ENCODE measurements at places on chromosomes 1 and 21.

GRCh38 chr1:51025374-51025773 is 55.3 kb downstream of the CDKN2C start:
- DNase-seq = no peak

DNA sequence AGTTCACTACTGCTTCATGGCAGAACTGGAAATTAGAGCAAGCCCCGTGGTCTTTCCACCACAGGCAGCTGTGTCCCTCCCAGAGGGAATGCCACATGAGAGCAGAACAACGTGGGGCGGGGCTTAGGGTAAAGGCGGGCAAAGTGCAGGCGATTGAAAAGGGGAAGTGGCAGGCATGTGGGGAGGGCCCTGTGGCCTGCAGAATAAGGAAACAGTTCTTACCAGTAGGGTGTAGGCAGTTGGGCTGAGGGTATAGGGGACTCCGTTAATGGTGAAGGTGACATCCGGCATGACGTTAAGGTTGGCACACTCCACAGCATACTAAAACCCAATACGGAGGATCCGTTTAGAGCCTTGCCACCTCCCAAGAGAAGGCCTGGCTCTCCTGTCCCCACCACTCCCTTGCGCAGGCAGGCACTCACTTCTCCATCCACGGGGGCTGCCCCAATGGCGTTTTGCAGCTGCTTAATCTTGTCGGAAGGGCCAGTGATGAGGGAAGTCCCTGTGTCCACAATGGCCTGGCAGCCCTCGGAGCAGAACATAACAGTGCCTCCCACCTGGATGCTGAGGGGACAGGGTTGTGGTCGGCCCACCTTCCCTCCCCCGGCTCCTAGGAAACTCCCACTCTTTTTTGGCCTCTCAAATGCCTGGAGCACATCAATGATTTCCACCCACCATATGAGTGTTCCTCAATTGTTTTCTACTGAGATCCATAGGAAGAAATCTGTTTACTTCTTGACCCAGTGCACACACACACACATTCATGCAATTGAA is 9.1 kb upstream of the RAB7B start:
- peak; percentile 47 for DNase-seq

GRCh38 chr1:56898005-56898373 is 43.4 kb downstream of the C8A start:
- no peak for DNase-seq

DNA sequence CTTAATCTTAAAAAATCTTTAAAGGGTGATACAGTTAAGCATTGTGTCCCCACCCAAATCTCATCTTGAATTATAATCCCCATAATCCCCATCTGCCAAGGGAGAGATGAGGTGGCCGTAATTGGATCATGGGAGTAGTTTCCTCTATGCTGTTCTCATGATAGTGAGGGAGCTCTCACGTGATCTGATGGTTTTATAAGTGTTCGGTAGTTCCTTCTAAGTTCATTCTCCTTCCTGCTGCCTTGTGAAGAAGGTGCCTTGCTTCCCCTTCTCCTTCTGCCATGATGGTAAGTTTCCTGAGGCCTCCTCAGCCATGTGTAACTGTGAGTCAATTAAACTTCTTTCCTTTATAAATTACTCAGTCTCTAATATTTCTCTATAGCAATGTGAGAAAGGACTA is 10.7 kb downstream of the DHRS3 start:
- no peak for DNase-seq

GRCh38 chr1:161068306-161069234 is 1.1 kb downstream of the ARHGAP30 start:
- peak; percentile 80 for DNase-seq

DNA sequence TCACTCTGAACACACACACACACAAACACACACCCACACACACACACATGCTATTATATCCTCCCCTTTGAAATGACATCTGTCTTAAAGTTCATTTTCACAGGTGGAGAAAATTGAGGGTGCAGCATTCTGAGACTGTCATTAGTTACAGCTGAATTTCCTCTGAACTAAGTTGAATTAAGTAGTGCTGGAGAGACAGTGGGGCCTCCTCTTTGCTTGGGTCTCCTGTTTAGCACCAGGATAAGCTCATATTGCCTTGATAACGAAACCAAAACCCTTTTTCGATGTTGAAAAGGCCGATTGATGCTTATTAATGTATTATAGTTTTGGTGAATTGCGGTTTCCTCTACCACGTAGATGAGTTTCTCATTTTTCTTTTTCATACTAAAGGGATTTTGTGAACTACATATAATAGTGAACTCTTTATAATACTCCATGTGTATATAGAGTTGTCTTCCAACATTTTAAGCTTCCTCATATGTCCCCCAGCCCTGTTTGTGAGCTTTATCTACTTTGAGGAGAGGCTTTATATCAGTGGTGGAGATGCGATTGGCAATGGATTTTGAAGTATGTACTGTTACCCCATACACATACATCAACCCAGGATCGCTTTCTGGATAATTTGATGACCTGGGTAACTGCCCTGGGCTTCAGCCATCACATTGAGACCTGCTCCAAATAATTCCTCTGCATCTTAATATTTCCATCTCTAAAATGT is 17.4 kb downstream of the DYNLT5 start:
- no peak for DNase-seq

DNA sequence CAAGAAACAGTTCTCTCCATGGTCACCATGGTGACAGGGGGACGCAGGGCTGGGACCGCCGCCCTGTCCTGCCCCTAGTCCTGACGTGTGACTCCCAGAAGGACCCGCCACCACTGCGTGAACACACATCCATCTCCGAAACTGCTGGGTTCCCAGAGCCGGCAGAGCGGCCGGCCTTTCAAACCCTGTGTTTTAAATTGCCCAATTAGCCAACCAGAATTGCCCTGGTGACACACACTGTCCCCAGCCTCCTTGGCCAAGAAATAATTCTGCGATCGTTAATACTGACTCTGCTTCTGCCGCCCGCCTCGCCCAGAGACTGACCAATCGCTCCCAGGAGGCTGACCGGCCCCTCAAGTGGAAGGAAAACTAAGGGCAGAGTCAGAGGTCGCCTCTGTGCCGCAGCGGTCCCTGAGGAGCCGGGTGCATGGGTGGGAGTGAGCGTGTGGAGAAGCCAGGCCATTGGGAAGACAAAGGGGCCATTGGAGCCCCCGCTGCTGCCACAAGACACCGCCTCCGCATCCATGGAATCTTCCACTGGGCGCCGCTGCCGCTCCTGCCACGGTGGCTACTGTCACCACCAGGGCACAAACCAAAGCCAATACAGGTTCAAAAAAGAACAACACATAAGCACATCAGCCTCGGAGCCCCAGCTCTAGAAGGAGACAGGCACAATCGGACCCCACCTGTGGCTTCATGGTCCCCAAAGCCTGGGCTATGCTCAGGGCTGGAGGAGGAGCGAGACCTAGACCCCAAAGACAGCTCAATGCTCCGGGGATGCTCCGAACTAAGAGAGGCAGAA is 273.2 kb downstream of the NPHP4 start:
- no peak for DNase-seq

- no peak for DNase-seq
Measured at GRCh38 chr1:245108246-245108645, 46.5 kb upstream of the KIF26B start.

DNA sequence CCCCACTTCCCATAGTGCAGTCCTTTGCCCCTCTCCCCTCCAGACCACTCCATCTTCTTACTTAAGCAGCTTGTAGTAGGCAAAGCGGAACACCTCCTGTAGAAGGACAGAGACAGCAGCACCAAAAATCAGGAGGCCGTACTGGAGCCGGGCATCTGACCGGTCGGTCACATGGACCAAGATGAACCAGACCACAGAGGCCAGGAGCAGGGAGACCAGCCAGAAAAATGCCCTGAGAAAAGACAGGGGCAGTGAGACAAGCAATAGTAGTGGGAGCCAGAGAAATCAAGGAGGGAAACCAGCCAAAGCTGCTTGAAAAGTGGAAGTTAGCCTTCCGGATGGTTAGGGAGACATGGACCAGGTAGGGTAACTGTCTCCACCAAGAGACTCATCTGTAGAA is 920 bp downstream of the APH1A start:
- no peak for DNase-seq

- DNase-seq = no peak
Measured at GRCh38 chr1:84365225-84366221, 32.8 kb upstream of the DNASE2B start.

GRCh38 chr21:33622253-33622652 is 19.3 kb downstream of the CRYZL1 start:
- DNase-seq = no peak

GRCh38 chr1:166069390-166069789 is 97.4 kb downstream of the FAM78B start:
- DNase-seq = no peak

DNA sequence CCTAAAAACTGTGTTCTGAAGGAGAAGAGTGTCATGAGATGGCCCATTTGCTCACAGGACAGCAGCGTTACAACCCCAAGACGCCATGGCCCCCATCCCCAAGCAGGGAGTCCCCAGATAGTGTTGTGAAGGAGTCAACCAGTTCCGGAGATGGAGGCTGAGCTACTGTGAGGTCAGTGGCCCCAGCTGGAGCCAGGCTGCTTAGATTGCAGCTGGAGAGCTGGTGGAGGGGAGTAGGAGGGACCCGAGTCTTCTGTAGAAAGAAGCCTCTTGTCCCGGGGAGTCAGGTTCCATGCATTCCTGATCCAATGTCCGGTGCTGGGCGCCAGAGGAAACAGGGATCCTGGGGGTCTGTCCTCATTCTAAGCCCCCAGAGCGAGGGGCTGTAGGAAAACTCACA is 93.5 kb upstream of the SIM2 start:
- DNase-seq = no peak

- DNase-seq = no peak
Measured at GRCh38 chr1:209187589-209187988, 395.9 kb upstream of the CAMK1G start.

Measured in activated naive CD8-positive, alpha-beta T cell treated with anti-CD3 and anti-CD28 coated beads, Interleukin-2, amount 10 ng/mL, durations not matched to agents 7 days and 5 days (primary cell).